ENCODE measurements at places on chromosomes 13 and 19.

- no peak for DNase-seq
These were observed 109.0 kb upstream of the KL start for GRCh38 chr13:32907211-32907610.

- DNase-seq: no peak
These were observed 472.9 kb downstream of the FOXO1 start for GRCh38 chr13:40193286-40194223.

DNA sequence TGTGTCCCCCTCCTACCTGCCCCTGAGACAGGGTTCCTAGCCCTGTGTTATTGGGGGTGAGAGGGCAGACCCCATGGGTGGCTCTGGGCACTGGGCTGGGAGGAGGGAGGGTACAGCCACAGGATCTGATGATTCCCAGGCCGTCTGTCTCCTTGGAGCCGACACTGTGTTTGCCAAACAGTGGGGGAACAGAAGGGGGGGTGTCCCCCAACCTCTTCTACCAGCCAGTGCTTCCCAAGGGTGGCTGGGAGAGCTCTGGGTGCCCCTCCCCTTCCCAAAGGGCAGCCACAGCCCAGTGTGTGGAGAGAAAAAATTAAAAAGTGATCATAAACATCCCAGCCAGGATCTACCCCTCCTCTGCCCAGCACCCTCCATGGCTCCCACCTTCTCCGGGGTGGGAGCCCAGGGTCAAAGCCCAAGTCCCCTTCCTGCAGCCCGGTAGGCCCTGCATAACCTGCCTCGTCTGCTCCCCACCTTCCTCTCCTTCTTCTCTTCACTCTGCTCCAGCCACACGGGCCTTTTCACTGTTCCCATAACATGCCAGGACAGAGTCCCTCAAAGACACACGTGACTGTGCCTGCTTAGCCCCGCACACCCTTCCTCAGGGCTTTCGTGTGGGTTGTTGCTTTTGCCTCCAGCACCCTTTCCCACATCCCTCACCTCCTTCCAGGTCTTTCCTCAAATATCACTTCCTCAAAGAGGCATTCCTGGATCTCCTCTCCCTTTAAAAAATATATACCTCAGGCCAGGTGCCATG is 1.4 kb upstream of the PLIN4 start:
- no peak for DNase-seq

DNA sequence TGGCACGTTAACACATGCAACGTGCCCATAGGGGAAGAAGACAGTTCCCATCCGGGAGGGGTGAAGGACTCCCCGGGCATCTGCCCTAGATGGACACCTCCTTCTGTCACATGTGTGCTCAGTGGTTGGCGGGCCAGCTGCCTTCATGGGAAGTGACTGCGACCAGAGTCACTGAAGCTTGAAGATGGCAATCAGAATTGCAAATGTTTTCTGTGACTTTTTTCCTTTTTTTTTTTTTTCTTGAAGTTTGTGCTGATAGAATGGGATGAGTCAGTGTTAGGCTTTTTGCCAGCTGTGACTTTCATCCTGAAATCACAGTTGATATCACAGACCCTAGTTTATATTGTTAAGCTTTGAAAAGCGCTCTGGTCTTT is 109.2 kb upstream of the MCF2L start:
- no peak for DNase-seq

- no peak for DNase-seq
These were observed 324.9 kb upstream of the SGCG start for GRCh38 chr13:22855926-22856325.

DNA sequence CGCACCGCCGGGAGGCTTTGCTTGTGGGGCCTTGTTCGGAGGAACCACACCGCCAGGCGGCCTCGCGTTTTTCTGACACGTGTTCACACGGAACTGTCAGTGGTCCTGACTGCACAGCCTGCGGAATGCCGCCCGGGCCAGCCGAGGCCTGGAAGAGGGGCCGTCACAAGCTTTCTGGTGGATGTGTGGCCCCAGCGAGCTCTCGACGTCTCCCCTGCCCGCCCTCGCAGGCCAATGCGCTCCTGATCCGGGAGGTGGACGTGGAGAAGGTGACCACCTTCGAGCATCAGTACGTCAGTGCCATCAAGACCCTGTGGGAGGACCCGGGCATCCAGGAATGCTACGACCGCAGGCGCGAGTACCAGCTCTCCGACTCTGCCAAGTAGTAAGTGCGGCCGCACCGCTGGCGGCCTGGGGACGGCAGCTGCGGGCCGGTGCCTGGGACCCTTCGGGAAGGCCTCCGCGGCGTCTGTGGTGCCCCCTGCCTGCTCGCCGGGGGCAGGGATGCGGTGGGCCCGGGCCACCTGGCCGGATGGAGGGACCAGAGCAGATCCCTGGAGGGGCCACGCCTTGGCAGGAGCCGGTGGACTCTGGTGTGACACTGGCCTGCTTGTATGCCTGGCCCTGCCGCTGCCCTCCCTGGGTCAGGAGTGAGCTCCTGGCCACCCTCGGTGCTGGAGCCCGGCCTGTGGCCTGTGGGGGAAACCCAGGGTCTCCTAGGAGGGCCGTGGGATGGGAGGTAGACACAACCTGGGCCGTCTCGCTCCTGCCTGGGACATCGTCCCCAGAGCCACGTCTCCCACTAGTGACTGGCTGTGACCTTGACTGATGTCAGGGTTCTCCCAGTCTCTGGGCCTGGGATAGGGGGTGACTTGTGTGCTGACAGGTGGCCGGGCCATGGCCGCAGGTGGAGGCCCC is 19.2 kb downstream of the GNA11 start:
- DNase-seq: no peak

Data from activated T-helper 1 cell treated with anti-CD3 and anti-CD28 coated beads, Interleukin-2, amount 50 U/mL, for 16 hours (primary cell).